ENCODE measurements at places on chromosomes 11 and 22. TPM values are rescaled to one million over a fixed set of nuclear protein-coding genes. Genes with fewer than 3 reads are reported as not detected.

SHISA8 gene
- polyA plus RNA-seq: not detected

RCOR2 gene
- polyA plus RNA-seq: 7.9 TPM

HBE1 gene
- polyA plus RNA-seq: not detected

OR4X2 gene
- not detected for polyA plus RNA-seq

SCGB2A2 gene
- 0.86 TPM for polyA plus RNA-seq

NAA40 gene
- polyA plus RNA-seq: 49.7 TPM

BEST1 gene
- 9.2 TPM for polyA plus RNA-seq

LMO1 gene
- 1.3 TPM for polyA plus RNA-seq

CCDC157 gene
- polyA plus RNA-seq: 69.2 TPM
